A549 treated with dexamethasone at 1 μM for 4 hours (cell line): ENCODE measurements at places on chromosomes 5 and 9. TPM values are rescaled to one million over a fixed set of nuclear protein-coding genes. Genes with fewer than 3 reads are reported as not detected.

CTSL gene
- total RNA-seq, result 587 to 740 TPM (median 618 TPM) in 5 replicates

EQTN gene
- 0.20 to 0.21 TPM in 2 of 5 replicates, not detected in the others for total RNA-seq

ANKRD31 gene
- total RNA-seq, result 0.03 to 0.06 TPM (median 0.05 TPM) in 4 of 5 replicates, not detected in the other

FOXD1 gene
- total RNA-seq, result 14.5 to 16.5 TPM (median 15.8 TPM) in 5 replicates

MOB3B gene
- total RNA-seq, result 10.7 to 14.7 TPM (median 13.3 TPM) in 5 replicates

PSMB7 gene
- 288 to 378 TPM (median 312 TPM) in 5 replicates for total RNA-seq

PTGR1 gene
- total RNA-seq, result 284 to 341 TPM (median 317 TPM) in 5 replicates

CDH10 gene
- total RNA-seq, result 0.08 to 0.18 TPM (median 0.14 TPM) in 5 replicates

VPS13A gene
- 6.0 to 11.4 TPM (median 9.8 TPM) in 5 replicates for total RNA-seq

KDM3B gene
- total RNA-seq, result 38.3 to 45.6 TPM (median 43.9 TPM) in 5 replicates

SH3RF2 gene
- total RNA-seq, result 1.9 to 3.1 TPM (median 2.2 TPM) in 5 replicates

STK10 gene
- total RNA-seq, result 15.4 to 24.3 TPM (median 21.7 TPM) in 5 replicates

VAV2 gene
- 32.4 to 42.9 TPM (median 40.0 TPM) in 5 replicates for total RNA-seq

FYB1 gene
- total RNA-seq, result 9.9 to 15.4 TPM (median 12.6 TPM) in 5 replicates

AHRR gene
- total RNA-seq, result 3.8 to 5.5 TPM (median 5.4 TPM) in 5 replicates

CCL27 gene
- 0.13 TPM in 2 of 5 replicates, not detected in the others for total RNA-seq

LHX3 gene
- total RNA-seq, result 0.05 to 0.13 TPM (median 0.11 TPM) in 5 replicates

PCDHB3 gene
- total RNA-seq, result 0.04 to 0.30 TPM (median 0.15 TPM) in 4 of 5 replicates, not detected in the other

CCL28 gene
- total RNA-seq, result 0.08 to 0.16 TPM (median 0.10 TPM) in 5 replicates

LURAP1L gene
- 22.6 to 29.2 TPM (median 27.1 TPM) in 5 replicates for total RNA-seq

CDH6 gene
- 0.05 to 0.13 TPM (median 0.07 TPM) in 5 replicates for total RNA-seq

PCDHGA8 gene
- 0.03 to 0.05 TPM (median 0.04 TPM) in 3 of 5 replicates, not detected in the others for total RNA-seq

ACTL7A gene
- not detected in 5 replicates for total RNA-seq

NEUROG1 gene
- not detected in 5 replicates for total RNA-seq

PROB1 gene
- 0.12 to 0.27 TPM (median 0.24 TPM) in 5 replicates for total RNA-seq

CRHBP gene
- 0.11 to 0.24 TPM (median 0.12 TPM) in 3 of 5 replicates, not detected in the others for total RNA-seq

MARCOL gene
- total RNA-seq, result not detected in 5 replicates

SHC3 gene
- total RNA-seq, result 0.17 to 0.39 TPM (median 0.22 TPM) in 5 replicates

ASS1 gene
- total RNA-seq, result 18.7 to 22.4 TPM (median 20.7 TPM) in 5 replicates

SLC35A4 gene
- total RNA-seq, result 64.1 to 84.6 TPM (median 81.5 TPM) in 5 replicates

PDCD1LG2 gene
- total RNA-seq, result 0.08 to 0.25 TPM (median 0.18 TPM) in 5 replicates

ARL14EPL gene
- 0.06 to 0.22 TPM (median 0.15 TPM) in 5 replicates for total RNA-seq

FGFR4 gene
- 15.0 to 23.3 TPM (median 22.0 TPM) in 5 replicates for total RNA-seq

C1QTNF3 gene
- total RNA-seq, result 0.12 to 0.24 TPM (median 0.17 TPM) in 4 of 5 replicates, not detected in the other

FGF10 gene
- not detected in 5 replicates for total RNA-seq
